Occipital lobe (tissue), 3 donors: ENCODE measurements at places on chromosomes 1 and 21. TPM values are rescaled to one million over a fixed set of nuclear protein-coding genes. Genes with fewer than 3 reads are reported as not detected.

GRCh38 chr1:68994096-68994495, 497.2 kb upstream of the DEPDC1 start:
- DNase-seq, result no peak

DNA sequence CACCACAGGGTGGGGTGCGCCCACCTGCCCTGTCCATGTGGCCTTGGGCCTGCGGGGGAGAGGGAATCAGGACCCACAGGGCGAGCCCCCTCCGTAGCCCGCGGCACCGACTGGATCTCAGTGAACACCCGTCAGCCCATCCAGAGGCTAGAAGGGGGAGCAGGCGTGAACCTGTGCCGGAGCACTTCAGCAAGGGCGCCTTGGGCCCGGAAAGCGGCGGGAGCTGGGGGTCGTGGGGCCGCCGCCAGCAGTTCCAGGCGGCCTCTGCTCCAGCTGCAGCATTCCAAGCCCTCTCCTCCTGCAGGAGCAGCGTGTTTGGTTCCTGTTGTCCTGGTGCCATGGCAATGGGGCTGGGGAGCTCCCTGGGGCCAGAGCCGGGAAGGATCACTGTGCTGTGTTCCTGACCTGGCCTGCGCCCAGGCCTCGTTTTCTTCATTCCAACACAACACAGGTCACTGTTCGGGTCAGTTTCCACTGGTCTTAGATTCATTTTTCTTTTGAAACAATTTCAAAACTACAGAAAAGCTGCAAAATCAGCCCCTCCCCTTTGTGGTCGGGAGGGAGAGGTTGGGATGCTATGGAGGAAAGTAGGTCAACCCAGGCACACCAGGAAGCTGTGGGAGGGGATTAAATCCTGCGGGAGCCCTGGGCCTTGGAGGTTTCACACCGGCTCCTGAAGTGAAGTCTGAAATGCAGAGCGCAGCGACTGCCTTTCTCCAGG, 18.8 kb downstream of the SLX9 start:
- DNase-seq, result no peak

DNA sequence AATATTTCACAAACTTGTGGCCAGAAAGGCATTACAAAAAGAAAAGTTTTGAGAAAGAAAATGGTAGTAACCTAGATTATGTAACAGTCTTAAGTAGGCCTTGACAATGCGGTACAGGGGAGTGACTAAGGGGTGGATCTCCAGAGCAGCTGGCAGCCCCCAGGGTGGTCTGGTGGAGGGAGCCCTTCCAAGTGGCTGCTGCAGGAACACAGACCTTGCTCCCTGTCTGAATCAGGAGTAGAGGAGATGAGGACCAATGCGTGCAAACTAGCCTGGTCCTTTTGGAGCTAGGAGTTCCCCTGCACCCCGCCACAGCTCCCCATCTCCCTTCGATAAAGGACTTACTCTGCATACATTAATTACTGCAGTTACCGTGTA, 189.0 kb downstream of the NFIA start:
- no peak for DNase-seq

DNA sequence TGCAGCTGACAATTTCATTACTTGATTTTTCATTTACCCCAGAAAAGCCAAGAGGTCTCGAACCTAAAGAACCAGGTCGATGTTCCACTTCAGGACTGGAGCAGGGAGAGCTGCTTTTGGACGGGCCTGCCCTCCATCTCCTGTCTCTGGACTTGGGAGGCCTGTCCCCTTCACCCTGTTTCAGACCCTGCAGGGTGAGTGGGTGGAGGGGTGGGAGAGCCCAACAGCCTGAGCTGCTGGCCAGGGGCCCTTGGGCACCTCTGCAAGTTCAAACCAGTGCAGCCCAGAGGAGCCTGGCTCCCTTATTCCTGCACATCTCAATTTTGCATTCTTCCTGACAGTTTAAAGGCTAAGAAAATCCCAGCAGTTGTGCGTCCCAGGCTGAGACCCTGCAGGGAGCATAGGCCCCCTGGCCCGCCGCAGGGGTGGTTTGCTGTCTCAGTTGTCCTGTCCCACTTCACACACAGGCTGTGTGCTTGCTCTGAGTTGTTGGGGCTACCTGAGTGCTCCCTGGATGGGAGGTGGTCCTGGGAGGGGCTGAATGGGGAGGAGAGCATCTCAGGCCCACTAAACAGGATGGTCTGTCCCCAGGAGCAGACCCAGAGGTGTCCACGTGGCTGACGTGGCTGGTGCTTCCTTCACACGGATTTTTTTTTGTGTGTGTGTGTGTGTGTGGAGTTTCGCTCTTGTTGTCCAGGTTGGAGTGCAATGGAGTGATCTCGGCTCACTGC, 443.7 kb downstream of the PTPRU start:
- DNase-seq, result no peak

DNA sequence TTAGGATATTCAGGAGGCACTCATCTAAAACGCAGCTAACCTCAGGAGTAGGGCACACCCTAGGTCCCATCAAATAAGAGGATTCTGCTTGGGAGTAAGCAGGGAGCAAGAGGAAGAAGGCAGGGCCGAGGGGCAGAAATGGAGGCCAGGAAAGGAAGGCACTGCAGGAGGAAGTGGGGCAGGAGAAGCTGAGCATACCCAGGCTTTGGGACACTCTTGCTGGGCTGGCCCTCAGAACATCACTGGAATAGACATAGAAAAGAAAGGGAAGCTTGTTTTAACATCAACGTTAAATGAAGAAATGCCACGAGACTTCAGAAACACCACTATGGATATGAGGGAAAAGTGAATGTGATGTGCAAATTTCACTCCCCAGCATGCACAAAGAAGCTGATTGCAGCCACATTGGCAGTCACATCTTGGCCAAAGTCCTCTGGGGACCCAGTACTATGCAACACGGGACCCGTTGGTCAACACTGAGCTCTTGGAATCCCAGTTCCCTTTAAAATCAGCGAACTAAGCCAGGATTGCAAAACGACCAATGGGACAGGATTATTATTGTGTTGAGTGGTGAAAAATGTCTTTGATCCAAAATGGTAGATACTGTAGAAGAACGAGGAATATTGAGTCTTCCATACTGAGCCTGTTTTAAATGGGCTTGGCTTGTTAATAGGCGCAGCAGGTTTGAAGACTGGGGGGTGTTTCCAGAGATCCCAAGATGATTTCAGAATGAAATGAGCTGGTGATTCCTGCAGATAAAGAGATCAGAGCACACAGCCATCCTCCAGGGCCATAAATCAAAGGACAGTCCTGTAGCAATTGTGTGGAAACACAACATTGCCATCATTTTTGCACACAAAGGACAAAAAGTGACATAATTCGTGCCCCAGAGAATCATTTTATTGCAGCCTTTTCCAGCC, 152.4 kb downstream of the TOMM20 start:
- DNase-seq, result no peak

GRCh38 chr1:212607206-212607912, 1.2 kb upstream of the ATF3 start:
- no peak for DNase-seq

Gene CRP
- total RNA-seq, result 0.31 TPM

Gene RGS1
- total RNA-seq, result 18.1 TPM

Gene TTC39A
- 0.78 TPM for total RNA-seq

Gene UMODL1
- not detected for total RNA-seq

Gene ADAMTSL4
- 0.31 TPM for total RNA-seq

Gene NR1I3
- 0.47 TPM for total RNA-seq
